Posterior vena cava (tissue), 2 donors: ENCODE measurements at places on chromosomes 6 and 20. TPM values are rescaled to one million over a fixed set of nuclear protein-coding genes. Genes with fewer than 3 reads are reported as not detected.

DNA sequence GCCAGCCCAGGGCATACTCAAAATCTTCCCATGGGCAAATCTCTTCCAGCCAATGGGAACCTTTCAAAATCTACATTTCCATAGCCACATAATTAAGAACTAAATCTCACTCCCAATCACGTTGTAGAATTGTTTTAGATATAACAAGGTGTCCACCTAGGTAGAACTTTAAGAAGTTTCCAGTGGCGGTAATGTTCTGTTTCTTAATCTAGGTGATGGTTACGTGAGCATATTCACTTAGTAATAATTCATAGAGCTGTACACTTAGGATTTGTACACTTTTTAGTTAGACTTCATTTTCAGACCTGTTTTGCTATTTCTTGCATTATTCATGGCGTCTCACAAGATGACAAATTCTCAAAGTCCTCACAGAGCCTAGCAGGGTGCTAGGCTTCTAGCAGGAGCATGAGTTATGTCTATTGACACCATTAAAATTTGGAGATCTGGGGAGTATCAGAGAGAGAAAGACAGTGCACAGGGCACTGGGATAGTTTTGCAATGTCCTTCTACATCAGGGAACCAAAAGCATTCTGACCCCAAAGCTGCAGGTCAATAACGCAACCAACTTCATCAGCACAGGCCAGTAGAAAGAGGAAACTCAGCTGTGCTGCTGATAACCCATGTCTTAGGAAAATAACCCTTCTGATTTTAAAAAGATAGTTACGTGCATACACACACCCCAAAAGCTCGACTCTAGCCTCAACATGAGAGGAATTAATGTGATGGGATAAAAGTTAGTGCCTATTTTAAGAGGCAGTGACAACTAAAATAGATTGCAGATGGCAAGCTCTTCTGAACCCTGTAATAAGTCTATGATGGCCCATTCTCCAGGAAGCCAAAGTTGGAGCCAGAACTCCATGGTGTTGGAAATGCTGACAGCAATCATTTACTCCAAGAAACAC lies 518.1 kb upstream of the JARID2 start:
- no peak for DNase-seq

- no peak for DNase-seq
Observed at GRCh38 chr20:21719592-21720214, 14.2 kb downstream of the PAX1 start.

DNA sequence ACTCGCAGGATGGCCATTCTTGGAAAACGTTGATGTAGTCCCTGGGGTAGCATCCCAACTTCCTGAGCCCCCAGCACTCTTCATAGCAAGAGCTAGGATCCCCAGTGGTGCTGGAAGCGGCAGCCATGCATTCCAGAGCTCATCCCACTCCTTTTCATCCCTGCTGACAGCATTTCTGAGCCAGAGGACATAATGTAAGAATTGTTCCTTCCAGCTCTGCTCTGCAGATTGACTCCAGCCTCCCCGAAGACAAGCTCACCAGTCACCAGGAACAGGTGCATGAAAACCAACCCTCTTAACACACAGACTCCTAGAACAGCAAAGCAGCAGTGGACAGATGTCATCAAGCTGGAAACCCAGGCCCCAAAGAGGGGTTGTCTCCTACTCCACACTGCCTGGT lies 3.8 kb downstream of the SLC13A3 start:
- DNase-seq, result no peak

GRCh38 chr20:23266530-23267398 lies 83.8 kb upstream of the NXT1 start:
- DNase-seq, result no peak

DNA sequence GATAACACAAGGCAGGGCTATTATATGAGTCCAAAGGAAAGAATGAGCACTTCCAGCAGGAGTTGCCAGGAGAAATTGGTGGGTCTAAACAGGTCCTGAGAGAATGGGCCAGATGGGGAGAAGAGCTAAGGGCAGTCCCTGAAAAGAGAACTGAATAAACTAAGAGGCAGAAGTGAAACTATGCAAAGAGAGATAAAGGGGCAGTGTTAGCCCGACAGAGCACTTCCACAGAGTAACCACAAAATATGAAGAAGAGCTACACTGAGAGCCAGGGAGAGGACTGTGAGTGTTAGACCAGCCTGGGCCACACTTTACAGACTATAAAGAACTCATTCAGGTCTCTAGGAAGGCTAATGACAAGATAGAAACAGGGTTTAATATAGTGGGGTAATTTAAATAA lies 43.8 kb downstream of the RALGAPA2 start:
- no peak for DNase-seq

DNA sequence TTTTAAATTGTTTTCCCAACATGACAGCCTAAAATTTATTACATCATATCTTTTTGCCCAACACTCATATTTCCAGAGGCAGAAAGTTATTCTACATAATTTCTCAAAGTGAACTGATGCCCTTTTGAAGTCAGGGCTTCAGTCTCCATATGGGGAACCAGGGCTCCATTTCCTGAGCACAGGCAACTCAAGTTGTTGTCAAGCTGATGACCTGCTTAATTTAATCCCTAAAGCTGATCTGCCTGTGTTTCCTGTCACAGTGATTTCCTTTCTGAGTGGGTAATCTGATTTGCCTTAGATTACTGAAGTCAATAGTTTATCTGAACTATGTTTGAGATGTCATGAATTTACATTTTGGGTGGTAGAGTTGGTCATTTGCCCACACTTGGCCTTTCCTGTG lies 932.1 kb upstream of the MANEA start:
- no peak for DNase-seq

BPI gene
- total RNA-seq, result 0.14 TPM

NR2E1 gene
- total RNA-seq, result not detected

KIF25 gene
- not detected for total RNA-seq
